ENCODE measurements at places on chromosomes 16 and 17. TPM values are rescaled to one million over a fixed set of nuclear protein-coding genes. Genes with fewer than 3 reads are reported as not detected.

DNA sequence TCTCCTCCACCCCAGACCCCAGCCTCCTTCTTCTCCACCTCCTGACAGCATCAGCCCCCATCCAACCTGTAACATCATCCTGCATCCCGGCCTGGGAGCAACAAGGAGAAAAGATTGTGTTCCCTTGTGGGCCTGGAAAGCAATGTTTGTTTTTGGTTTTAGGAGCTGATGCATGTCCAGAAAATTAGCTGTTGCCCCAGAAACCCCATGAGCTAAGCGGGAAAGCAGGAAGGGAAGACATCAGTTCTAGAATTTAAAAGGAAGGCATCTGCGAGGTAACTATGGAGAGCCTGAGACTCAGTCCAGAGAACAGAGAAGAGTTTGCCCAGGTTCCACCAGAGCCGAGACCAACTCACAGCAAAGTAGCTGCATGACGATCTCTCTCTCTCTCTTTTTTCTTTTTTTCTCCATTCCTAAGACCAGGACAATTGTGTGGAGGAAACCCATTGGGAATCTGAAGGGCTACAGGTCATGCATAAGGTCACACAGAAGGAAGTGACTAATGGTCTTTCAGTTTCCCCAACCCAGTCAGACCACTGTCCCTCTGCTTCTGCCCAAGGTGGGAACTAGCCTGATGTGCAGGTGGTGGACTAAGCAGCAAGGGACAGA is 124.4 kb downstream of the SLC39A11 start:
- no peak for DNase-seq

The HCRT gene
- not detected for polyA plus RNA-seq

The WNK4 gene
- 3.3 TPM for polyA plus RNA-seq

The ZNF469 gene
- polyA plus RNA-seq, result 5.9 TPM

DNA sequence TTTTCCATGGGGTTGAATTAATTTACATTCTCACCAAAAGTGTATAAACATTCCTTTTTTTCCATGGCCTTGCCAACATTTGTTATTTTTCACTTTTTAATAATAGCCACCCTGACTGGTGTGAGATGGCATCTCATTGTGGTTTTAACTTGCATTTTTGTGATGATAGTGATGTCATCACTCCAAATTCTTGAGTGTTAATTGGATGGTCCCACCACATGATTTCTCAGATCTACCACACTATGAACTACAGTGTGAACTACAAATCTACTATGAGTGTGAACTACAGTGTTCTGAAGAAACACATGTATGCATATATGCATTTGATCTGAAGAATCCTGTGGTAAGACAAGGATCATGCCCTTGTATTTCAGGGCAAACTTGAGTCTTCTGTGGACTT is 340.1 kb downstream of the ABCC12 start:
- no peak for DNase-seq

The ACBD4 gene
- polyA plus RNA-seq, result 10.8 TPM

The CCL8 gene
- 0.57 TPM for polyA plus RNA-seq
